ENCODE measurements at places on chromosomes 12 and 14.
A peak's percentile ranks its signal among the peaks of the same experiment; 100 is the strongest.

- no peak for DNase-seq
Observed at GRCh38 chr14:104970231-104971068, 7.7 kb downstream of the AHNAK2 start.

DNA sequence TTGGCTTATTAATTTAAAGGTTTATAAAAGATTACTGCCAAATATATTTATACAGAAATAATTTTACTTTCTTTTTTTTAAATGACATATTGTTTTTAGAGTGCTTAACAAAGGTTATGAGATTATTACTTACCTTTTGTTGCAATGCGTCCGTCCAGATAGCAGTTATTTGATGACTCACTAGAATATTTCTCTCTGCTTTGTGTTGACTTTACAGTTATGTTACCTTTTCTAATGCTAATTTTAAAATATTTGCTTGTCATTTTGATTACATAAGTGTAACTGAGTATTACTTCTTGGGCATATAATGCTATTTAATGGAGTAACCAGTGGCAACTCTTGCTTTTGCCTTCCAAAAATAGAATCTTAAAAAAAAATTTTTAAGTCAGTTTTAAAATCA lies 6.3 kb upstream of the PZP start:
- DNase-seq: no peak

DNA sequence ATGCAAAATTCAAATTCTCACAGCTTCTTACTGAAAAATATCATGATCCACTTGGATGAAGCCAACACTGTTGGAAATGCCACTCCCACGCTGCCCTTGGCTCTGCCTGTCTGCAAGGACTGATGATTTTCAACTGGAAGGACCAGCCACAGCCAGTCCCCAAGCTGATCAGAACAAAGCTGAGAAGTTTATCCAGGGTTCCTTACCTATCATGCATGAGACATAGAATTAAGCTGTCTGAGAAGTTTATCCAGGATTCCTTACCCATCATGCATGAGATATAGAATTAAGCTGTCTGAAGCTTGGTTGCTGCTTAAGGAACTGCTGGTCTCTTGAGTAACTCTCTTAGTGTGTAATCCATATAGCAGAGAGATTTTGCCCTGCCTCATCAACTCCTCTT lies 159.8 kb upstream of the TMEM260 start:
- no peak for DNase-seq

- no peak for DNase-seq
Observed at GRCh38 chr12:58886474-58886873, 33.8 kb downstream of the LRIG3 start.

- DNase-seq: no peak
Observed at GRCh38 chr12:57429473-57430111, 1.3 kb downstream of the R3HDM2 start.

DNA sequence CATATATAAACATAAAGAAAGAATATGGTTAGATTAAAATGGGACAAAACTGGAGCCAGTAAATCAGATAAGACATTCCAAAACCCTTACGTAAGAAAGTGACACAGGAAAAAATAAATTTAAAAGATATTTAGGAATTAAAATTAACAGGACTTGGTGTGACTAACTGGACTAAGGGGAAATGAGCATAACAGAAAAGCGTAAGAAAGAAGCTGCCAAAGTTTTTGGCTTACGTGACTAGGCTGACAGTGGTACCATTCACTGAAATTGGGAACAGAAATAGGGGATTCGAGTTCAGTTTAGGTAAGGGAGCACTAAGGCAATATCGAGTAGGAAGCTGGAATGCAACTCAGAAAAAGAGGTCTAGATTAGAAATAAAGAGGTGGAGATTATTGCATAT lies 7.8 kb downstream of the CDK17 start:
- no peak for DNase-seq

DNA sequence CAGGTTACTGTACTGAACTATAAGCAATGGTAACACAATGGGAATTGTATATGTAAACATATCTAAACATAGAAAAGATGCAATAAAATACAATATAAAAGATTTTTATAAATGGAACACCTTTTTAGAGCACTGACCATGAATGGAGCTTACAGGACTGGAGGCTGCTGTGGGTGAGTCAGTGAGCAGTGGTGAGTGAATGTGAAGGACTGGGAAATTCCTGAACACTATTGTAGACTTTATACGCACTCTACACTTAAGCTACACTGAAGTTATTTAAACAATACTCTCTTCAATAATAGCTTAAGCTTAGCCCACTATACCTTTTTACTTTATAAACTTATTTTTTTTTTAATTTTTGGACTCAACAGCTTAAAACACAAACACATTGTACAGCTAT lies 313.5 kb downstream of the KCNC2 start:
- DNase-seq: no peak

DNA sequence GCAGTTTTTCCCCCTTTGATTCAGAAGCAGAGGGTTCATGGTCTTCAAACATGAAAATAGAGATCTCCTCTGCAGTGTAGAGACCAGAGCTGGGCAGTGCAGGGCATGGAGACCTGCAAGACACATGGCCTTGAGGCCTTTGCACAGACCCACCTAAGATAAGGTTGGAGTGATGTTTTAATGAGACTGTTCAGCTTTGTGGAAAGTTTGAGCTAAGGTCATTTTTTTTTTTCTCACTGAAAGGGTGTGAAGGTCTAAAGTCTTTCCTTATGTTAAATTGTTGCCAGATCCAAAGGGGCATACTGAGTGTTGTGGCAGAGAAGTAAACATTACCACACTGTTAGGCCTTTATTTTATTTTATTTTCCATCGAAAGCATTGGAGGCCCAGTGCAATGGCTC lies 185.1 kb downstream of the MSRB3 start:
- no peak for DNase-seq

DNA sequence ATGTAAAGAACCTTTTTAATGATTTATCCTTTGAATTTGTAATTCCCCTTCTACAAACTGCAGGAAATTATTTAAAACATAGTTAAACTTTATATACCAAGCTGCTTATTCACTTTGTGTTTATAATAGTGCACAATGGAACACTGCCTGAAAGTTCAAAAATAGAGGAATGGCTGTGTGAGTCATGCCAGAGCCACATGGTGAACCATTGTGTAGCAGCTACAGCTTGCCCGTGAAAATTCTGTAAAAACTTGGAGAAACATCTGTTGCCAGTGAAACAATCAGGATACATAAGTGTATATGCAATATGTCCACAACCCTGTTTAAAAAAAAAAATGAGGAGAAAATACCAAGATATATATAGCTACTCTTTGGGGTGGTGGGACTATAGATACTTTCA lies 59.5 kb downstream of the VEZT start:
- no peak for DNase-seq

DNA sequence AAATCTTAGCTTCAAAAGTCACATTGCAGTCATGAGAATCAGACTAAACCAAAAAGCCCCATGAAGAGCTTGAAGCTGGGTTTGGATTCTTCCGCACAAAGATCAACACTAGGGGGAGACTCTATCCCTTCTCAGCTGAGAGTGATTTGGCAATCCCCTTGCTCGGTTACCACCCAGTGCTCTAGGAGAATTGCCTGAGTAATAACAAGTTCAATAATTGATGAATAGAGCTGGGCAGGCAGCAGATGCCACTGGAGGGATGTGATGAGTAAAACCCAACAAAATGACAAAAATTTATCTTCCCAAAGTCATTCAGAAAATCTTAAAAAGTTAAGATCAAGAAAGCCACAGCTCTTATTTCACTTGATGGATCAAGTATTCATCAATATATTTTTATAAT lies 185.6 kb upstream of the ARID2 start:
- DNase-seq: peak; percentile 5

DNA sequence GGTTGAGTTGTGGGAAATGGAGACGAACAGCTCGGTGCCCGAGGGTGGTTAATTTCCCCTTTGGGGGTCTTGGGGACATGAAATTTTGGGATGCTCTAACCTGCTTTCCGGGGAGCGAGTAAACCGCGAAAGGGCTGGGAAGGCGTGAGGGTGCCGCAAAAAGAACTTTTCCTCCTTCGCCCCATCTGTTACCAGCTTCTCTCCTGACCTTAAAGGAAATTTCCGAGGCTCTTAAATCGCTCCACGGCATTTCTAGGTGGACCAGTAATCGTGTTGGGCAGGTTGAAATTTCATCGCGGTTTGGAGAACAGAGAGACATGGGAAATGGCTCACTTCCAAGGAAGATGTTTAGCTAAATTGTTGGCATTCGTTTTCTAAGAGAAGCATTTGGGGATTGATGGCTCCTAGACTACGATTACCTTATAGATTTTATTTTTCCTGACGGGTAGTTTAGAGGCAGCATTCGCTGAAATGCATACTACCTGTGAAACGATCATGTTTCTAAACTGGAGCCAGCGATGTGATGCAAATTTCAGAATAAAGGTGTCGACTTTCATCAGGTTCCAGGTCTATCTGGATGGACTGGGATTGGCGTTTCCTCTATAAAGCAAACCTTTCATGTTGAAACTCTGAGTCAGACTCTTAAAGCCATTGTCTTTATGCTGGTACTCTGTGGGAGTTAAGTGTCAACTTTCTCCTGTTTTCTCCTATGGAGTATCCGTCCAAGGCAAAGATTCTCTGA lies 414.5 kb downstream of the PCNX1 start:
- DNase-seq: no peak

DNA sequence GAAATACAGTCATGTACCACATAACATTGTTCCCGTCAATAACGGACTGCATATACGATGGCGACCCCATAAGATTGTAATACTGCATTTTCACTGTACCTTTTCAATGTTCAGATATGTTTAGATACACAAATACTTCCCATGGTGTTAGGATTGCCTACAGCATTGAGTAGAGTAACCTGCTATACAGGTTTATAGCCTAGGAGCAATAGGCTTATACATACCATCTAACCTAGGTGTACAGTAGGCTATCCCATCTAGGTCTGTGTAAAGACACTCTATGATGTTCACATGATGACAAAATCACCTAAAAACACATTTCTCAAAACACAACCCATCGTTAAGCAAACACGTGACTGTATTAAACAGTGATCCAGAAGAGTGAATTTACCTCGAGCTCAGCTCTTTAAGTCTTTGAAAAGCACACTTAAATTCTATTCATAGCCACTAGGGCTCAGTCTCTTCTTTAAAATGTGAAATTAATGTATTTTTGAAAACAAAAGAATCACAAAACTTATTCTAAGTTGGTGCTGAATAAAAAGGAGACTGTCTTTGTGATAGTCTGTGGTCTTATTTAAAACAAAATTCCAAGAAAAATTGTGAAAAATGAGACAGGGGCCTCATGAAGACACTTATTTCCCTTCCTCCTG lies 239.1 kb upstream of the ARID2 start:
- DNase-seq: no peak

DNA sequence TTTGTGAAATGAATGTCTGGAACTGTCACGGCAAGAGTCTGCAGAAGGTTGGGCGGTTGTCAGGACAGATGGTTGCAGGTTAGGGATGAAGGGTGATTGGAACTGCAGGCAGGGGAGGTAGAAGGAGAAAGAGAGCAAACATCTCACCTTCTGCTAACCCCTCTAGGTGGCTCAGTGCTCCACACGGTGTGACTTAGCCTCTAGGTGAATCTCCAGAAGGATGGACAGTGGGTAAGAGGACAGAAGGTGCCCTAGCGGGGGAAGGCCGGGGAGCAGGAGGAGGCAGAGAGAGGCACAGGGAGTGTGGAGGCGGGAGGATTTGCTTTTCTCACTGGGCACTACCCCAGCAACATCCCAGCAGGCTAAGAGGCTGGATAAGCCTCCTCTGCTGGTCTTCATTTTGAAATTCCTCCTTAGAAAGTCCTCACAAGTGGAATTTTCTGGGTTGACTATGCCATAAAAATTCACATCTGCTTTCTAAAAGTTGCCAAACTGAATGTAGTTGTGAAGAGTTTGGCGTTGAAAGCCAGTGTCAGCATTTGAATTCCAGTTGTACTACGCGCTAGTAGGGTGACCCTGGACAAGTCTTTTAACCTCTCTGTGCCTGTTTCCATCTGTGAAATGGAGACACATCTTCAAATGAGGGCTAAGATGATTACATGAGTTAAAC lies 10.7 kb upstream of the GPR68 start:
- no peak for DNase-seq

- no peak for DNase-seq
Observed at GRCh38 chr14:94748667-94749347, 21.1 kb downstream of the GSC start.

- DNase-seq: no peak
Observed at GRCh38 chr12:130830246-130830551, 8.9 kb downstream of the STX2 start.

DNA sequence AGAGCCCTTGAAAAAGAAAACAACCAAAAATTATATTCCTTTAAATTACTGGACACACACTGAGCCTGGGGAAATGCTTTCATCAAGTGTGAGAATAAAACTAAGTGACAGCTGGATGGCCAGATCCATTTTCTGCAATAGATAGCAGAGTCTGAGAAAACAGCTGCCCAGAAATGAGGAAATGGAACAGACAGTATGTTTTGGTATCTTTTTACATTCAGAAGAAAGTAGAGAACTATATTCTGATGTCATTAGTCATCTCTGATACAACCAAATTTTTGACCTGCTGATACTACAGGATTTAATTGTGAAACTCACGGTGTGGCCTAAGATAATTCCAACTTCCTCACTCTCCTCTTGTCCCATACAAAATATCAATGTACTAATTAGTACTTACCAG lies 78.2 kb downstream of the HMGA2 start:
- no peak for DNase-seq

DNA sequence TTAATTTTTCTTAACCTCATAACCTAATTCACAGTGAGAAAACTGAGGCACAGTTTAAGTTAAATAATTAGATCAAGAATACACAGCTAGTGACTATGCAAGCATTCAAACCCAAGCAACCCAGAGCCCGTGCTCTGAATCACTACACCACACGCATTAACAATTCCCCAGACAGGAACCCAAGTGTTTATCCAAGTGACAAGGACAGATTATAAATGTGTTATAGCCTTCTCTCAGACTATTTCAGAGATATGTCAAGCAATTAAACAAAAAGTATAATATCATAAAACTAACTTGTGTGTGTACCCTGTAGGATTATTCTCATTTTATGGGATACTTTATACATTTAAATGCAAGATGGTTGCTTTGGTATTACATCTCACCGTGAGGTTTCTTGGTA lies 43.8 kb downstream of the MED13L start:
- DNase-seq: no peak

GRCh38 chr12:94191811-94192210 lies 43.4 kb downstream of the PLXNC1 start:
- DNase-seq: no peak

DNA sequence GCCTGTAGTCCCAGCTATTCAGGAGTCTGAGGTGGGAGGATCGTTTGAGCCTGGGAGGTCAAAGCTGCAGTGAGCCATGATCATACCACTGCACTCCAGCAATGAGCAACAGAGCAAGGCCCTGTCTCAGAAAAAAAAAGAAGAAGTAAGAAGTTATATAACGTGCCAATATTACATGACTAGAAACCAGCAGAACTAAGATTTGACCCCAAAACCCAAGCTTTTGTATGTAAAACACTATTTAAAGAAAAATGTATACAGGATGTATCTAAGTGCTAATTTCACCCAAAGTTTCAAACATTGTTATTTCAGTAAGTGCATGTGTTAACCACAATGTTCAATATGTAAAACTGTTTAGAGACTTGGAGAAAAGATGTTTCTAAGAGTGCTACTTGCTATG lies 94.7 kb downstream of the SLC5A8 start:
- no peak for DNase-seq

GRCh38 chr12:7081037-7081436 lies 11.2 kb downstream of the C1R start:
- no peak for DNase-seq
